ENCODE measurements at places on chromosomes 4 and X. TPM values are rescaled to one million over a fixed set of nuclear protein-coding genes. Genes with fewer than 3 reads are reported as not detected.

DNA sequence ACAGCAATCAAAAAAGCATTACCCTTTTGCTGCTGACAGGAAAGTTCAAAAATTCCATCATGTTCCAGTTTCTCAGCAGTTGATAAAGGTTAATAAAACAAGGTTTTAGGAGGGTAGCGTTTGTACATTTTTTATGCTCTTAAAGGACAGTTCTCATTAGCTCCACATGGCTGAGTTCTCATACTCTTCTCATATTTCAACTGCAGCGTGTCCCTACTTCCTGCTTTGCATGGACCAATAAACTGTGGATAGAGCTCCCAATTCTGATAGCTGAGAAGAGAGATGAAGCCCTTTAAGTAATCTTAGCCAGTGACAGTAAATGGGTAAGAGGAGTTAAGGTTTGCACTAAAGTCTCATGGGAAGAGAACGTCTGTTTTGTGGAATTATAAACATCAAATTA, 53.5 kb downstream of the SPANXA2 start:
- no peak for DNase-seq

GRCh38 chr4:161005746-161006145, 1158.1 kb downstream of the FSTL5 start:
- DNase-seq, result no peak

DNA sequence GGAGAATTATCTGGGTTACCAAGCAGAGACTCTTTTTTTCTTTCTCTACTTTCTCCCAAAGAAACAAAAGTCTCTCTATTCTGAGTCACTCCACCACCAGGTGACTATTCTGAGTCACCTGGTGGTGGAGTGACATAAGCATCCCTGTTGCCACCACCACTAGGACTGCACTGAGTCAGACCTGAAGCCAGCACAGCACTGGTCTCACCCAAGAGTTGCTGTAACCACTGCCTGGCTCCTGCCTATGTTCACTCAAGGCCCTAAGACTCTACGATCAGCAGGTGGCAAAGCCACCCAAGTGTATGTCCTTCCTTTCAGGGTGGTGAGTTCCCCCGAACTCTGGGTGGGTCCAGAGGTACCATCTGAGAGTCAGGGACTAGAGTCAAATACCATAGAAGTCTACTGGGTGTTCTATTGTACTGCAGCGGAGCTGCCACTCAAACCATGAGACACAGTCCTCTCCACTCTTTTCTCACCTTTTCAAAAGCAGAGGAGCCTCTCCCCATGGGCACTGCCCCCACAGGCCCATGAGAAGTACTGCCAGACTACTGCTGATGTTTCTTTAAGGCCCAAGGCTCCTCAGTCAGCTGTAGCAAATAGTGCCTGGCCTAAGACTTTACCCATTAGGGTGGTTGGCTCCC, 209.6 kb upstream of the IRS4 start:
- DNase-seq, result no peak

- no peak for DNase-seq
Observed at GRCh38 chrX:69028006-69028760, 137.1 kb downstream of the PJA1 start.

- no peak for DNase-seq
Observed at GRCh38 chrX:77572322-77572721, 125.1 kb downstream of the FGF16 start.

DNA sequence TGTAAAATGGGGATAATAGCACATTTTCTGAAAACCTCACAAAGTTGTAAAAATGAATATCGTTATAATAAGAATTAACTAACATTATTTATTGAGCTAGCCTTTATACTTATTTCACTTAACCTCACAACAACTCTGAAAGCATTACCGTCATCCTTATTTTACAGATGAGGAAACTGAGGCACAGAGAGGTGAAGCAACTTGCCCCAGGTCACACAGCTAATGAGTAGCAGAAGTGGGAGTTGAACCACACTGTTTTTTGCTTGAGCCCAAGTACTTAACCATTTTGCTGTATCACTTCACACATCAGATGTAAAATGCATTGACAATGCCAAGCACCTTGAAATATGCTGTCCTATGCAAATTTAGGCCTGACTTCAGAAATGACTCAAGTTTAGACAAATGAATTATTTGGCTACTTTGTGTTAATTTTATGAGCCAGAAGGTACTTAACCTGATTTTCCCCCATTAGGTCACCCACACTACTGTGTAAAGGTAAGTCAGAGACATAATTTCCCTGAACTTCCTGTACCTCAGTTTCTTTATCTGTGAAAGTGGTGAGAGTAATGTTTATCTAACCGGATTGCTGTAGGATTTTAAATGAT, 23.1 kb downstream of the CD40LG start:
- no peak for DNase-seq

DNA sequence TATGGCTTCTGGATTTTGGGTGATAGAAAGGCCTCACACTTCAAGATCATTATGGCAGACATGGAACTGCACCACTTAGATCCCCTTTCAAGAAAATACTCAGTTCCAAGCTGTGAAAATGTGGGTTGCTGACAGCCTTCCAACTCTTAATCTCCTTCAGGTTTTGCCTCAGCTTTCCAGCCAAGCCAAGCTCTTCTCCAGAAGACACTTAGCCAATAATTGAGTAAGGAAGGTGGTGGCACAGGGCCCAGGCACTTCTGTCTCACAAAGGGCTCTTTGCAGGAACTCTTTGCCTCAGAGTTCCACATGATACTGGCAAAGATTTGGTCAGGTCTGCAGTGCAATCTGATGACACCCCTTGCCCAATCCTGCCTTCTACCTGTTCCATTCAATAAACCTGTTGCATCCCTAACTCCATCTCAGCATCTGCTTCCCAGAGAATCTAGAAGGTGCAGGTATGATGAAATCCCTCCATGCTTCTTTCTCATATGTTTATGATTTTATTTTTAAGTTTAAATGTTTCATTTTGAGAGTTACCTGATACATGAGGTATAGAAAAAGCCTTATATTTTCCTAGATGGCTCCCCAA, 30.6 kb downstream of the ANXA5 start:
- no peak for DNase-seq

DNA sequence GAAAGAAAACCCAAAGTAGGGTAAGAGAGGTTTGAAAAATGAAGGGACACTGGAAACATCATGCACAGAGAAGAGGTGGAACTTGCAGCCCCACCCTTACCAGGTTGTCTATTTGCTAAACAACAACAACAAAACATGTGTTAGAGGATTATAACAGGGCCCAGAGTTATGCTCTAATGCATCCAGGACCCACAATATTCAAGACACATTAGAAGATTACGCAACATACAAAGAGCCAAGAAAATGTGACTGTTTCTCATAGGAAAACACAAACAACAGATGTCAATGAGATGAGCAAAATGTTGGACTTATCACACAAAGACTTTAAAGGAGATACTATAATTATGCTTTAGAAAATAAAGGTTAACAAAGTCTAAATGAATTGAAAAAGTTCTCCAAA, 128.5 kb downstream of the LRBA start:
- DNase-seq, result no peak

- DNase-seq, result no peak
Observed at GRCh38 chrX:153634236-153634635, 12.8 kb upstream of the DUSP9 start.

- no peak for DNase-seq
Observed at GRCh38 chr4:30330894-30331652, 389.1 kb upstream of the PCDH7 start.

DNA sequence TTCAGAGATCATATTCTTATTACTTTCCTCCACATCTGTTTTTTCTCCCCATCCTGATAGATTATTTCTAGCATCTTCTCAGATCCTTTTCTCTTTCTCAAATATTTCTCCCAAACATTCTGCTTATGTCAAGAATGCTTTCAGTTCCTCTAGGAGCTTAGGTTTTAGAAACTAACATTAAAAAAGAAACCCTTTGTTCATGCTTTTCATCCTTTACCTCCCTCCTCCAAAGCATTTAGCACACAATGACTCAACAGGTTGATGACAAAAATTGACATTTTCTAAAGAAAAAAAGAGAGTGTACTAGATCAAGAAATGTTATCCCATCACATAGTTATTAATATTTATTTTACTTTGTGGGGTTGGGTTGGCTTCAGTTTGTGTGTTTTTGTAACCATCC, 16.5 kb upstream of the ALB start:
- no peak for DNase-seq

- DNase-seq, result no peak
Observed at GRCh38 chr4:88937081-88937480, 119.9 kb downstream of the FAM13A start.

DNA sequence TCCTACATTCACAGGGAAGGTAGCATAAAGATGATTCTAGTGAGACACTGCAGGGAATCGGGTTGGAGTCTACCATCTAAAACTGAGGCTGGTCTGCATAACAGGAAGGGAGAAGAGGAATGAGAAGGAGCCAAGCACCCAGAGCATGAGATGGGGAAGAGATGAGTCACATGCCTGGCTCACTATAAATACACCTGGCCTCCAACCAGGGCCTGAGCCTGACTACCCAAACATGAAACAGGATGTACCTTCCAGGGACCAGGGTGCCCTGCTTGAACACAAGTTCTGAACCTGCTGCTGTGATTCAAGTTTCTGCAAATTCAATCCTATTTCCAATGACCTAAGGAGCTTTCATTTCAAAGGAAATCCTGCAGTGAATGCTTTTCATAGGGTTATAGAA, 24.9 kb downstream of the CD99L2 start:
- DNase-seq, result no peak

DNA sequence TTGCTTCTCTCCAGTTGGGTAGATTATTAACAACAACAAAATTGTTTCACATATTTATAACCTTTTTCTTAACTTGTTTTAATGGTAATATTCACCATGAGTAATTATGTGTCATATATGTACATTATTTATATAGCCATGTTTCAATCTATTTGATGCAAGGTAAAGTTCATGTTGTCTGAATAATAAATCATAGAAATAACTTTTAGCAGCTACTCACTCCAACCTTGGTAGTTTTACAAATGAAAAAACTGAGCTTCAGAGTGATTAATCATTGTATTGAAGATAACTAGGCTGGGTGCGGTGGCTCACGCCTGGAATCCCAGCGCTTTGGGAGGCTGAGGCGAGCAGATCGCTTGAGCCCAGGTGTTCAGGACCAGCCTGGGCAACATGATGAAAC, 46.0 kb downstream of the TMA16 start:
- DNase-seq, result no peak

GRCh38 chr4:146458594-146458993, 63.1 kb downstream of the SLC10A7 start:
- DNase-seq, result no peak

- DNase-seq, result no peak
Observed at GRCh38 chr4:17366496-17366895, 145.4 kb downstream of the QDPR start.

DNA sequence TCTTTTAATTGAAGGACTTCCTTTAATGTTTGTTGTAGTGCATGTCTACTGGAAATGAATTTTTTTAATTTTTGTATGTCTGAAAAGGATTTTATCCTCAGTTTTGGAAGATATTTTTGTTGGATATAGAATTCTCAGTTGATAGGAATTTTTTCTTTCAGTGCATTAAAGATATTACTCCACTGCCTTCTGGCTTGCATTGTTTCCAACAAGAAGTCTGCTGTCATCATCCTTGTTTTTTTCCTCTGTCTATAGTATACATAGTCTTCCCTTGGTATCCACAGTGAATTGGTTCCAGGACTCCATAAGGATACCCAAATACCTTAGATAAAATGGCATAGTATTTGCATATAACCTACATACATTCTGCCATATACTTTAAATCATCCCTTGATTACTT, 33.5 kb downstream of the SCD5 start:
- DNase-seq, result no peak

DNA sequence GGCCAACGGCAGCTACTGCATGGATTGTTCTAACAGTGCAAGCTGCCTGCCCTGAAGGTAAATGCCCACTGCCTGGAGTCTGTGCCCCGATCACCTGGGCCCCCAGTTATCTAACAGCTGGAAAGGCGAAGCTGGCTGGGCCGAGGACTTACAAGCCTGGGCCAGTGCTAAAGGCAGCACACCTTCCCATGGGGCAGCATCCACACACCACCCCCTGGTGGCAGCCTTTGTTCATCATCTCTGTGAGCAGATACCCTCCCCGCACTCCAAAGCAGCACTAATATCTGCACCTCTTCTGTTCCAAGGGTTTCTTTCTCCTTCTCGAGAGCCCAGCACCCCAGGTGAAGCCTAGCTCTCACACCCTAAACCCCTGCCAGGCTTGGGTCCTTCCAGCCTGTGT, 7.6 kb downstream of the SLC2A9 start:
- peak; percentile 61 for DNase-seq

- no peak for DNase-seq
Observed at GRCh38 chr4:97330917-97331316, 812.4 kb downstream of the STPG2 start.

DNA sequence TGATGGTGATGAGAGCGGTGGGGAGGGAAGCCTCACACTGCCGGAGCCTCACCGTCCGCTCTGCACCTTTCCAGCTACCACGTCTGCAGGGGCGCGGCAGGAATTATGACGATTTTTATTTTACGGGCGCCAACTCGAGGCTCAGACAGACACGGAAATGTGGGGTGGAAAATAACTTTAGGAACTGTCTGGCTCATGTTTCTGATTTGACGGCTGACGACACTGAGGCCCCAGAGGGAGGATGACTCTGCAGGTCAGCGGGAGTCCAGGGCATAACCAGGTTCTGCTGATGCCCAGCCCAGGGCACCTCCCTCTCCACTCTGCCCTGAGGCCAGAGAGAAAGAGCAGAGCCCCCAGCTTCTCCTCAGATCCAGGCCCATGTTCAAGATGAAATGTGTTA, 43.9 kb downstream of the C4orf50 start:
- no peak for DNase-seq

RAB41 gene
- not detected for total RNA-seq

CYTL1 gene
- not detected for total RNA-seq

GRPR gene
- not detected for total RNA-seq

TBX22 gene
- not detected for total RNA-seq

HSFX2 gene
- not detected for total RNA-seq

ZAR1 gene
- not detected for total RNA-seq

FAM9C gene
- total RNA-seq, result not detected

SPANXB1 gene
- total RNA-seq, result not detected

SPATA4 gene
- total RNA-seq, result not detected

KLHL13 gene
- 0.47 TPM for total RNA-seq

RRH gene
- not detected for total RNA-seq

CCNB3 gene
- 1.2 TPM for total RNA-seq

LINC00632 gene
- not detected for total RNA-seq

Measured in activated naive CD8-positive, alpha-beta T cell treated with anti-CD3 and anti-CD28 coated beads, Interleukin-2, amount 10 ng/mL, durations not matched to agents 7 days and 5 days (primary cell).